Karpas-422 (cell line): ENCODE measurements at places on chromosomes 7 and 10. TPM values are rescaled to one million over a fixed set of nuclear protein-coding genes. Genes with fewer than 3 reads are reported as not detected.

- H3K36me3 ChIP-seq = no peaks in the 10 kb centered on the region
- no peaks in the 10 kb centered on the region for H3K27me3 ChIP-seq
- no peak overlapping the region for H3K27ac ChIP-seq
- no peak overlapping the region for H3K4me3 ChIP-seq
- no peaks in the 10 kb centered on the region for H3K4me1 ChIP-seq
- no peak for DNase-seq
Observed at GRCh38 chr7:38655833-38656774, 24.9 kb upstream of the AMPH start.

- H3K27me3 ChIP-seq = no peaks in the 10 kb centered on the region; the same call in 1 of the 2 replicates
- DNase-seq = no peak
- no peak overlapping the region for H3K4me3 ChIP-seq
- no peaks in the 10 kb centered on the region for H3K36me3 ChIP-seq
Observed at GRCh38 chr10:48605786-48606529, 1.1 kb upstream of the ARHGAP22 start.

DNA sequence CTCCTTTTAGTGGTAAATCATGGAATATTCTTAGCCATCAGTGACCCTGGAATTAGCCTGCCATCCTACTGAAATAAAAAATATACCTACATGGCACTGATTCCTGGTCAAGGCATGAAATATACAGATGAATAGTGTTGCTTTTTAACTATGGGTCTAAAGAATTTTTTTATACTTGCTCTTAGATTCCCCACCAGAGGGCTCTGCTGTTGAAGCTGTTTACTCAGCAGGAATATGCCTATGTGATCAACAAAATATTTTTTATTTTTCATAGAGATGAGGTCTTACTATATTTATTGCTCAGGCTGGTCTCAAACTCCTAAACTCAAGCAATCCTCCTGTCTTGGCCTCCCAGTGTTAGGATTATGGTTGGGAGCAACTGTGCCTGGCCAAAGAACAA lies 13.5 kb downstream of the ZC3HC1 start:
- no peaks in the 10 kb centered on the region for H3K4me1 ChIP-seq
- no peak overlapping the region for H3K27ac ChIP-seq
- DNase-seq = peak; percentile 45
- H3K4me3 ChIP-seq = no peak overlapping the region
- H3K27me3 ChIP-seq = no peaks in the 10 kb centered on the region

DNA sequence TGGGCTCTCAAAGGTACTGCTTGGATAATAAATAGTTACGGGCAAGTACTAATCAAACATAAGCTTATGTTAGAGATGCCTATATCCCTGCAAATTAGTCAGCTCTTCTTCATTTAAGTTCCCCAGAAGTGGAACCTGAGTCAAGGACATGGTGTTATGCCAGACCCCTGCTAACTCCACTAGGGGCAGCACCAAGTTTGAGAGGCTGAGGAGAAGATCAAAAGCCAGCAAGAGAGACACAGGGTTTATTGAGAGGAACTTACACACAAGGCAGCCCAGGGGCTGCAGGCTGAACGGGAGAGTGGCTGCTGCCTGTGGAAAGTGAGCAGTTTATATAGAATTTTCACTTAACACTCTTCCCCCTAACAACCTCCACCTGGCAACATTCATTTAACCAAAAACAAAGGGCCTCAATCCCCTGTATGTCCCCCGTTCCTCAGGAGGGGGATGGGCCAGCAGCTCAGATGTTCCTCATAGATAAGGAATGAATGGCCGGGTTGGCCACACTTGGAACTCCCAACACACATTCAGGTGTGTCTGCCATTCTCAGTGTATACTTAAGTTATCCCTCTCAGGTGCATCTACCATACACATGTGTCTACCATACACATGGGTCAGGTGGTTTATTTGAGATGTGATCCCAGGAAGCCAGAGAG lies 62.6 kb upstream of the GHITM start:
- no peaks in the 10 kb centered on the region for H3K27me3 ChIP-seq
- H3K4me1 ChIP-seq = no peaks in the 10 kb centered on the region
- H3K27ac ChIP-seq = no peak overlapping the region
- DNase-seq = peak; percentile 54

DNA sequence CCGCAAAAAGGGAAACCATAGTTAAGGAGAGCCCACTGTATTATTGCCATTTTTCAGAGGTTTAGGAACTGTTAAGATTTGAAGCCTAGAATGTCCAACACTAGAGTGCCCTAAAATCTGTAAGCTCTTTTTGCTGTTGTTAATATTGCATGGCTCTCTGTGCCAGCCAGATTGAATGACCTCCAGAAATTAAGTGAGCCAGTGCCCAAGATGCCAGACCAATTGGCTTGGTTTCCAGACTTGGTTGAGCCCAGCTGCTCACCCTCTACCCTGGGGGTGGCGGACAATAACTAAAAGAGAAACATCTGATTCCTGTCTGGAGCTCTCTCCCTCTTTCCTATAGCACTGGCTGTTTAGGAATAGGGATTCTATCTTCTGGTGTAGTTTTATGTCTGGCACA lies 340.1 kb downstream of the PHF14 start:
- no peak for DNase-seq
- no peaks in the 10 kb centered on the region for H3K27me3 ChIP-seq

DNA sequence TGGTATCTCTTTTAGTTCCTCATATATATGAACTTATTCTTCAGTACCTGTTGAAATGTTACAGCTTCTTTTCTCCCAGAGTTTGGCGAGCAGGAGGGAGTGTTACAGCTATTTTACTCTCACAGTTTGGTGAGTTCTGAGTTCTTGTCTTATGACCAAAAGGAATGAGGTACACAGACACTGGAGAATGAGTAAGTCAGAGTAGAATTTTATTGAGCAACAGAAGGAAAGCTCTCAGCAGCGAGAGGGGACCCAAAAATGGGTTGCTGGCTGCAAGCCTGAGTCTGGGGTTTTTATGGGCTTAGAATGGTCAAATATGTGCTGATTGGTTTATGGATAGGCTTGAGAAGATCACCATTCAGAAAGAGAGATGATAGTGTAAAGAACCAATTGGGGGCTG lies 175.2 kb downstream of the CDK14 start:
- peak overlapping the region; percentile 91 for H3K27ac ChIP-seq
- peaks cover 35% of the 10 kb centered on the region for H3K36me3 ChIP-seq
- H3K4me1 ChIP-seq = peaks cover 71% of the 10 kb centered on the region
- no peak overlapping the region for H3K4me3 ChIP-seq
- no peak for DNase-seq

DNA sequence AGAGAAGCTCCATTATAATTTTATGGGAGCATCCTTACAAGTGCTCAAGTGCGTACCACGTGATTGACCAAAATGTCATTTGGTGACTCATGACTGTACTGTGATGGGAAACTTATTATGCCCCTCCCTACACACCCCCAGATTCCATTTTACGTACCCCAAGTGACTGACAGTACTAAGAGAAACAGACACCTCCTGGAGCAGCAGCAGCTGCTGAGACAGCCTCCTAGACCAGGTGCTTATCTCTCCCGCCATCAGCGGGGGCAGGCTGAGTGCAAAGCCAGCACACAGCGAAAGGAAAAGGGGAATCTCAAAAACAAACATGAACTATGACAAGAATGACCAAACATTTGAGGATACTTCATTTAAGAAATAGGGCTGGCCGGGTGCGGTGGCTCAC lies 4.2 kb upstream of the ADAM12 start:
- H3K27me3 ChIP-seq = no peaks in the 10 kb centered on the region
- H3K36me3 ChIP-seq = no peaks in the 10 kb centered on the region
- H3K27ac ChIP-seq = no peak overlapping the region
- H3K4me1 ChIP-seq = no peaks in the 10 kb centered on the region
- no peak for DNase-seq

Gene SSC4D
- total RNA-seq = not detected in 2 replicates

DNA sequence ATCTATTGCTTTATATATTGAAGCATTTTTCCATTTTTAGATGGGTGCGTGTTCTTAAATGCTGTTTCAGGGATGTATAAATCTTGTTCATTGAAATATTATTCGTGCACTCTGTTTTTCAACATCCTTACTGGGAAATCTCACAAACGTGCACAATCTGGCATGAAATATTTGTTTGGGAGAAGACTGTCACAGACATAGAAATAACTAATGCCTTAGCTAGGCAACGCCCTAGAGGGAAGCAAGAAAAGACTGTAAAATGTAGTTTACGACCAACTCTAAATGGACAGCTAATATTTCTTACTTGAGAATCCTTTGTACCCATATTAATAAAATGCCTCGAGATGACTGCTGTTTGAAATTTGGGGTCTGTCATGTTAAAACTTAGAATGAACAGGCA lies 8.9 kb downstream of the DOCK4 start:
- H3K27ac ChIP-seq = no peak overlapping the region
- no peaks in the 10 kb centered on the region for H3K36me3 ChIP-seq
- no peaks in the 10 kb centered on the region for H3K27me3 ChIP-seq
- no peak for DNase-seq
- H3K4me1 ChIP-seq = no peaks in the 10 kb centered on the region

DNA sequence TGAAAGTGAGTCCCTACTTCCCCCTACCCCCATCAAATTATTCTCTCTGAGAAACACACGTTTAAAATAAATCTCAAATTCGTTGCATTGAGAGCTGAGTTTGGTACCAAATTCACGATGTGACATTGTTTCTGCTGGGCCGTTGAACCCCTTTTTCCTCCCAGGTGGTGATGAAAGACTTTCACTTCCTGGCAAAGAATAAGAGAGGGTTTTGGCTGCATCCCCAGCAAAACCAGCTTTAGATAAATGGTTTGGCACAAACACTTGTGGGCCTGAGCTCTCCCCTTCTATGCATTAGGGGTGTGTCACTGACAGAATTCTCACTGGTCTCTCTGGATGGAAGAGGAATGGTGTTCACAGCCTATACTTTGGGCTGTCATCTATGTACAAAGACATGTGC lies 8.8 kb upstream of the DNTT start:
- H3K27me3 ChIP-seq = no peaks in the 10 kb centered on the region
- DNase-seq = no peak
- no peaks in the 10 kb centered on the region for H3K36me3 ChIP-seq
- no peak overlapping the region for H3K4me3 ChIP-seq

- peaks cover 24% of the 10 kb centered on the region for H3K4me1 ChIP-seq
- peak; percentile 72 for DNase-seq
- H3K27me3 ChIP-seq = no peaks in the 10 kb centered on the region
- no peak overlapping the region for H3K27ac ChIP-seq
Observed at GRCh38 chr7:107147464-107148393, 21.1 kb upstream of the HBP1 start.

GRCh38 chr10:102975483-102976379 lies 57.6 kb downstream of the CNNM2 start:
- no peak for DNase-seq
- H3K4me1 ChIP-seq = no peaks in the 10 kb centered on the region
- no peak overlapping the region for H3K27ac ChIP-seq
- H3K27me3 ChIP-seq = no peaks in the 10 kb centered on the region
- H3K36me3 ChIP-seq = no peaks in the 10 kb centered on the region

DNA sequence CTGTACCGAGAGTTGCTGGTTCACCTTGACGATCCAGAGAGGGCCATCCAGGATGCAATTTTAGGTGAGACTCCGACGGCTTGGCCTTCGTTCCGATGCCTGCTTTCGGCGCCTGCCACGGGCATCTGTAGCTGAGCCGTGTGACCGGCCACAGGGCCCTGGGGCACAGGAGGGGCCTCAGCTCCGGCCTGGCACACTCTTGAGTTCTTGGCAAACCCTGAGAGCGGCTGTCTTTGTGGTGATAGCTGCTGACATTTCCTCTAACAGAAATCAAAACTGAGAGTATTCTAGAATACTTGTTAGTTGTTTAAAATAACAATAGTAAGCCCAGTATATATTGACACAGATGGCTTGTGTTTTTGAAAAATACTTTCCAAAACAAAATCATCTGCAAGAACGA lies 52.2 kb upstream of the SUN1 start:
- DNase-seq = no peak
- no peak overlapping the region for H3K27ac ChIP-seq
- H3K27me3 ChIP-seq = no peaks in the 10 kb centered on the region
- H3K36me3 ChIP-seq = peaks cover 7% of the 10 kb centered on the region; the same call in 1 of the 2 replicates

GRCh38 chr7:108384716-108385483 lies 71.3 kb downstream of the NRCAM start:
- H3K36me3 ChIP-seq = no peaks in the 10 kb centered on the region
- no peaks in the 10 kb centered on the region for H3K27me3 ChIP-seq
- H3K4me3 ChIP-seq = no peak overlapping the region
- H3K4me1 ChIP-seq = no peaks in the 10 kb centered on the region
- DNase-seq = peak; percentile 63

DNA sequence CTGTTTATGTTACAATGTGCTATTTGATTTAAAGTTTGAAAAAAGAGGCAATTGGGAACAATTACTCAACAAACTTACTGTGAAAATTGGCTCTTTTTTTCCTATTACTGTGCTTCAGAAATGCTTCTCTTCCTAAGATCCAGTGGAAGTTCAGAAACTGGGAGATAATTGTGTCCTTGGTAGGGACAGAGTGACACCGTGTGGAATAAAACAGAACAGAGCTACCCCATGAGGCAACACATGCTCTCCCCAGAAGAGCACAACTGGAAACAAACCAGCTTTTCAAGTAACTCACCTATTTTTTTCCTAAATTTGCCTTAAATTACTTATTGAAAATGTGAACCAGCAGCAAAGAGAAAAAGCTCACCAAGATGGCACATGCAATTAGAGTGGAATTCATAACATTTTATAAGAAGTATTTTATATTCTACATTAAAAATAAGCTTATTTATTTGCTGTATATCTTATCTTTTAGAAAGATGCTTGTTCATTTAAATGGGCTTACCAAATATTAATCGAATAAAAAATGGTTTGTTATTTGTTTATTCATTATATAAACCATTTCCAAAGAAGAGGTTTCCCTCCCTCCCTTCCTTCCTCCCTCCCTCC lies 346.1 kb upstream of the ANKRD30A start:
- no peaks in the 10 kb centered on the region for H3K27me3 ChIP-seq
- no peak overlapping the region for H3K4me3 ChIP-seq
- no peaks in the 10 kb centered on the region for H3K36me3 ChIP-seq
- DNase-seq = peak; percentile 68
- H3K27ac ChIP-seq = no peak overlapping the region

Gene ZKSCAN5
- total RNA-seq = 11.9 and 14.5 TPM in 2 replicates

Gene PRKAR2B
- total RNA-seq = 0.32 and 0.67 TPM in 2 replicates

GRCh38 chr10:62019013-62019684 lies 117.7 kb downstream of the ARID5B start:
- DNase-seq = no peak
- no peaks in the 10 kb centered on the region for H3K36me3 ChIP-seq
- H3K27me3 ChIP-seq = no peaks in the 10 kb centered on the region
- H3K4me3 ChIP-seq = no peak overlapping the region
- H3K4me1 ChIP-seq = peaks cover 15% of the 10 kb centered on the region

Gene MBLAC1
- total RNA-seq = 1.4 TPM in 1 of 2 replicates, not detected in the other

DNA sequence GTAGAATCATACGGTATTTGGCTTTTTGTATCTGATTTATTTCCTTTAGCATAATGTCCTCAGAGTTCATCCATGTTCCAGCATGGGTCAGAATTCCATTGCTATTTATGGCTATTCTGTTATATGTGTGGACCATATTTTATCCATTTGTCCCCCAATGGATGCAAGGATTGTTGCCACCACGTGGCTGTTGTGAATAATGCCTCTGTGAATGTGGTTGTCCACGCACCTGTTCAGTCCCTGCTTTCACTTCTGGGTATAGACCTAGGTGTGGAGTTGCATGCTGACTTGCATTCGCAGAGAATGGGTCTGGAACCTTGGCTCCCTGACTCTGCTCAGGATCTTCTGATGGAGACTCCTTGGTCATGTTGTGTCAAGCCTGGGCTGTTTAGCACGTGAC lies 199.9 kb downstream of the CAMK1D start:
- no peak overlapping the region for H3K4me3 ChIP-seq
- H3K36me3 ChIP-seq = no peaks in the 10 kb centered on the region
- no peaks in the 10 kb centered on the region for H3K27me3 ChIP-seq
- H3K4me1 ChIP-seq = no peaks in the 10 kb centered on the region
- no peak overlapping the region for H3K27ac ChIP-seq

Gene ATP5F1C
- 207 and 291 TPM in 2 replicates for total RNA-seq
